Stimulated activated CD8-positive, alpha-beta memory T cell treated with anti-CD3 and anti-CD28 coated beads, Interleukin-4, amount 100 ng/mL, for 24 hours (primary cell): ENCODE measurements at places on chromosomes 3 and 15.

DNA sequence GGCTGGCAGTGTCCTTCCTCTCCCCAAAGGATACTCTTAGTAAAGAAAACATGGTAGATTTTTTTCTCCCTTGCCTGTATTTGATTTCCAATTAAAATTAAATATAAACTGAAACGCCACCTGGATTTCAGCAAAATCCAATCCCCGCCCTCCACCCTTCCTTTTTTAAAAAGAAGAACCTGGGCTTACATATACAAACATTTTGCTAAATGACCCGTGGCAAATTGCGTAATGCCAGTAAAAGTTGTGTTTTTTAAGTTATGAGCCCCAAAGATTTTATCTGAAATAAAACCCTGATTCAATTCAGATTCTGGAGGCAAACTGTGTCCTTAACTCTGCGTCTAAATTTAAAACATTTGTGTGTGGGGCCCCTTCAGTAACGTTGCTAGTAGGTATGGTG lies 403.0 kb downstream of the FOXP1 start:
- no peak for DNase-seq

DNA sequence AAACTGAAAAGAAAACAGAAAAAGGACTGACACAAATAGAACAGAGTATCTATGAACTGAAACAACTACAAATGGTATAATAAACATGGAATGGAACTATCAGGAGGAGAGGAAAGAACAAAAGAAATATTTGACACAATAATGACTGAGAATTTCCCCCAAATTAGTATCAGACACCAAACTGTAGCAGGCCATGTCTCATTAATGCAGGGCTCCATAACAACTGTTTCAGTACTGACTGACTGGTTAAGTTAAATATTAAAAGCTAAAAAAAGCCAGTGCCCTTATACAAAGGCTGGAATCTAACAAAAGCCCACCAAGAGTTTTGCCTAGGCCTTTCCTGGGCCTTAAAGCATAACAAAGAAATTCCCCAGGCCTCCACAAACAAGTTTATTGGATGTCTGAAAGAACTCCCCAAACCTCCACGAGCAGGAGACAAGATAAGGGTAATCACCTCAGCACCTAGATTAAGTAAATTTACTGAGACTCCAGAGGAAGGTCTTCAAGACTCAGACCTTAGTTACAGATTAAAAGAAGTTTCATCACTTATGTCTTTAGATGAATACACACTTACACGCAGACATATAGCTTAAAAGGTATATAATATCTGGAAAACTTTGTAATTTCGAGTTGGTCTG lies 45.7 kb downstream of the KPNA1 start:
- DNase-seq = no peak

DNA sequence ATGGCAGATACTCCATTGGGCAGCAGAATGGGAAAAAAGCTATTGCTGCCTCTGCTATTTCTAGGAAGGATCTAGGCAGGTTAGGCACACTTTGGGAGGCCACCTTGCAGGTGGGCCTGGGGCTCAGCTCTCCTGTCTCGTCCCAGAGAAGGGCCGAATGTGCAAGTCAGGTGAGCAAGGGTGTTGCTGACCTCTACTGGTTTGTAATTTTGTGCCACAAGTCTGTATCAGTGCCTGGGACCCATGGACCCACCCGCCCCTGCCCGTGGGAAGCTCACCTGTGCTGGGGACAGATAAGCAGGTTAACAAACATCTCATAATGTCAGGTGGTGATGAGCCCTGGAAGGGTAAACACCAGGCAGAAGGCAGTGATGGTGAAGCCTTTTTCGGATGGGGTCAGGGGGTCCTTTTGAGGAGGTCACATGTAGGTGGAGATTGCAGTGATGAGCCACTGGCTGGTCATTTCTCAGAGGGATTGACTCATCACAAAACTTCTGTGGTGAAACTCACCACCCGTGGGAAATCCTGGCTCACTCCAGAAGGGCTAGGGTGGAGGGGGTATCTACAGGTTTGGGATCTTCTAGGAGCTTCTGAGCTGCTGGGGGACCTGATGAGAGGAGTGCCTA lies 161.3 kb downstream of the KLF13 start:
- no peak for DNase-seq

DNA sequence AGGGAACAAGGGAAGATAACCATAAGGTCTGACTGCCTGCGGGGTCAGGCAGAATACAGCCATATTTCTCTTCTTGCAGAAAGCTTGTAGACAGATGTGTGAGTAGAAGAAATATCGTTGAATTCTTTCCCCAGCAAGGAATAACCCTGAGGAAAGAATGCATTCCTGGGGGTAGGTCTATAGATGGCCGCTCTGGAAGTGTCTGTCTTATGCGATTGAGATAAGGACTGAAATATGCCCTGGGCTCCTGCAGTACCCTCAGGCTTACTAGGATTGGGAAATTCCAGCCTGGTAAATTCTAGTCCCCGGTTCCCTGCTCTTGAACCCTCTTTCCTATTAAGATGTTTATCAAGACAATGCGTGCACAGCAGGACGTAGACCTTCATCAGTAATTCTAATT lies 15.8 kb upstream of the SST start:
- DNase-seq = no peak

DNA sequence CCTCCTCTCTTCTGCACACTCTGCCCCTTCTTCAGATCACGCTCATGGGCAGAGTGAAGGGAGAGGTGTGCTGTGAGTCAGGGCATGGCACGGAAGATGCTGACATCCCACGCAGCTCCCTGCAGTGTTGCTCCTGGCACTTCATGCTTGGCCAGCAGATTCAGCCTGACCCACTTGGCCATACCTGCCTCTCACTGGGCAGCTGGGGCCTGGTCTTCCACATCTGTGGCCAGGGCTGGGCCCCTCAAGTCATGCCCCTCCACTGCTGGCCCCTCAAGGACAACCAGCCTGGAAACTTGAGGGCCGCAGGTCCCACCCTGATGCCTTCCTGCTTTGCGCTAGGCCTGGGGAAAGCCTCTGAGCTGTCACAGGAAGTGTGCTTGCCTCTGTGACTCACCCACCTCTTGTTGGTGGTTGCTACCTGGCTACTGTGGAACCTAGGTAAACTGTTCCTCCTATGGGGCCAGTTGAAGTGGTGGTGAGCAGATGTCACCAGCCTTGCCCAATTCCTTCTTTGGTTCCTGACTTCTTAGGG lies 48.7 kb downstream of the BSN start:
- peak; percentile 21 for DNase-seq

DNA sequence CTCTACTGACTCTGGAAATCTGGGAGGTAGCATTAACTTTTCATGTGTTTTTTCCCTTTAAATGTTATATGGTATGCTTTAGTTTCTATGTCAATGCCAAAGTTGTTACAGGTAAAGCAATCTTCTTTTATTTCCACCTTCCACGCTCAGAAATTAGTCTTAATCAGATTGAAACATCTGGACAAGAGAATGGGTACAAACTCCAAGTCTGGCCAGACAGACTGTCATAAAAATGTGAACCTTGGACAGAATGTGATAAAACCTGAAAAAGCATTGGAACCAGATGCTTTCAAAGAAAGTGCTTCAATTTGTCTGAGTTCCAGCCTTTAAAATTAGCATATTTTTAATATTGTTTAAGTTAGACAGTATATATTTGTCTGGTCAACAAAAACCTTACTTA lies 110.7 kb upstream of the P2RY1 start:
- DNase-seq = no peak

- DNase-seq = no peak
These were observed 101.8 kb upstream of the ALDH1A3 start for GRCh38 chr15:100777821-100778220.

GRCh38 chr15:48427960-48428547 lies 96.8 kb downstream of the DUT start:
- no peak for DNase-seq
